ENCODE measurements at places on chromosomes 11 and 22.

GRCh38 chr22:41382098-41382578 lies 396 bp downstream of the TEF start:
- DNase-seq, result peak; percentile 80

- no peak for DNase-seq
Measured at GRCh38 chr11:75820645-75821044, 5.6 kb downstream of the UVRAG start.

- no peak for DNase-seq
Measured at GRCh38 chr11:18776324-18776723, 15.3 kb downstream of the PTPN5 start.

DNA sequence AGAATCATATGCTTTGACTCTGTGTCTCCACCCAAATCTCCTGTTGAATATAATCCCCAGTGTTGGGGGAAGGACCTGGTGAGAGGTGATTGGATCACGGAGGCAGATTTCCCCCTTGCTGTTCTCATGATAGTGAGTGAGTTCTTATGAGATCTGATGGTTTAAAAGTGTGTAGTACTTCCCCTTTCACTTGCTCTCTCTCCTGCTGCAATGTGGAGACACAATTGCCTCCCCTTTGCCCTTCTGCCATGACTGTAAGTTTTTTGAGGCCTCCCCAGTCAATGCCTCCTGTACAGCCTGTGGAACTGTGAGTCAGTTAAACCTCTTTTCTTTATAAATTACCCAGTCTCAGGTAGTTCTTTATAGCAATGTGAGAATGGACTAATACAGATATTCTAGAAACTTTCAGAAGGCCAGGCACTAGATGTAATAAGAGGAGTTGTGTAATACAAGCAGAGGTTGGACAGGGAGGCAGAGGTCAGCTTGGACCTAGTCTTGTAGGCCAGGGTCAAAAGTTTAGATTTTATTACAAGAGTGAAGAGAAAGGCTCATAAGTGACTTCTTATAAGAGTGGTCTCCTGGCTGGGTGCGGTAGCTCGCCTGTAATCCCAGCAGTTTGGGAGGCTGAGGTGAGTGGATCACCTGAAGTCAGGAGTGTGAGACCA lies 9.3 kb upstream of the SERPING1 start:
- no peak for DNase-seq

GRCh38 chr11:134655189-134655989 lies 243.3 kb upstream of the B3GAT1 start:
- no peak for DNase-seq

- DNase-seq, result peak; percentile 23
Measured at GRCh38 chr22:38788021-38788816, 5.7 kb downstream of the DNAL4 start.

Data from midbrain (tissue), 1 donor.